ENCODE measurements at places on chromosomes 6 and 20.

- no peak for DNase-seq
These were observed 59.9 kb downstream of the HTR1B start for GRCh38 chr6:77403424-77403823.

GRCh38 chr20:37841971-37842370 is 61.0 kb upstream of the VSTM2L start:
- no peak for DNase-seq

GRCh38 chr6:142867988-142868812 is 76.8 kb downstream of the HIVEP2 start:
- DNase-seq: no peak

- no peak for DNase-seq
These were observed 131.1 kb downstream of the PHACTR3 start for GRCh38 chr20:59735486-59735885.

- no peak for DNase-seq
These were observed 182.3 kb downstream of the KIF16B start for GRCh38 chr20:16390991-16391390.

DNA sequence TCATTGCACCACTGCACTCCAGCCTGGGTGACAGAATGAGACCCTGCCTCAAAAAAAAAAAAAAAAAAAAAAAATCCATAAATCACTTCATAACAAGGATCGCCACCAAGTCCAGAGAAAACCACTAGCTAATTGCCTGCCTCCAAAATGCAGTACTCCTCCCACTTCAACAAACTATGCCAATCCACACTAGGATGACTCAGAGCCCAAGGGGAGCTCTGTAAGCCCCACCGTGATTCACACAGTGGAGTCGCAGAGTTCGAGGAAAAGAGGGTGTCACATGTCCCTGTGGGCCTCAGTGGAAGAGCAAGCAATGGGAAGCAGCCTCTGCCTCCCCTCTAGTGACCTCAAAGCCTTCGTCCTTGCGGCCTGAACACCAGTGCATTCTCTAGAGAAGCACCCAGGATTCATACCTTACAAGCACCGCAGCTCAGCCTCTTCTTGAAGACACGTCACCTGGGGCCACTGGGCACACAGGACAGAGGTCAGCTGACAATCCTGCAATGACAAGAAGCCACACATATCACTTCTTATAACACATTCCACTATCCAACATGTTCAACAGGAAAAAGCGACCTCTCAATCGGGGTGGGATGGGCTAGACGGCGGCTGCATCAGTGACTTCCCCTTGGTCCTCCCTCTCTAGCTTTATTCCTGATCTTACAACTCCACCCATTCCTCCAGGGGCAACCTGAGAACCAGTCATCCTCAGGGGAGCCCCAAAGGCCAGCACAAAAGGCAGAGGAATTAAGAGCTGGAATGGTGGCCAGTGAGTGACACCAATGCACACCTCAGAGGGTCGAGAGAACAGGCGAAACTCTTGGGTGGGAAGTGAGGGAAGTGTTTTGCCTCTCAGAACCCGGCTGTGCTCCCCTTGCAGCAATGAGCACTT is 8.9 kb downstream of the SNHG17 start:
- DNase-seq: no peak

GRCh38 chr20:1946762-1947534 is 46.9 kb downstream of the PDYN start:
- DNase-seq: no peak

Data from stimulated activated CD8-positive, alpha-beta memory T cell treated with anti-CD3 and anti-CD28 coated beads, Interleukin-7, amount 100 ng/mL, for 4 hours (primary cell).